ENCODE measurements at places on chromosomes 4 and X.
A peak's percentile ranks its signal among the peaks of the same experiment; 100 is the strongest.

GRCh38 chrX:127879585-127879984 lies 172.6 kb downstream of the ACTRT1 start:
- no peak for DNase-seq

DNA sequence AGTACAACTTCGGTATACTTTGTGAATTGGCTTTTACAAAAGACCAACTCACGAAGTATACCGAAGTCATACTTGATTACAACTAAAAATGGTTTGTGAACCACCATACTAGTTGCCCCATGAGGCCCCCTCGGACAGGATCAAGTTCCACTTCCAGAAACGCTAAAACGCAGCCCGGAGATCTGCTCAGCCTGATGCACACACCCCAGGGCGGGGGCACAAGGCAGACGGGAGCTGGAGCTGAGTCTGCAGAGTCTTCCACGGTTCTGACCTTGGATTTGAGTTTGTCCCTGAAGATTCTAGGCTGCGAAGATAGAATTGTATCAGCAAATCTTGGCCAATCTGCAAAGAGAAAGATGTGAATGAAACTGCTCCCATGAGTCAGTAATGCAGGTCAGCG lies 118.1 kb downstream of the SORCS2 start:
- no peak for DNase-seq

- peak; percentile 45 for DNase-seq
Observed at GRCh38 chrX:12770440-12770839, 20.8 kb upstream of the PRPS2 start.

GRCh38 chrX:96181605-96182004 lies 503.0 kb upstream of the DIAPH2 start:
- DNase-seq = no peak

GRCh38 chr4:166014411-166014810 lies 141.4 kb downstream of the TLL1 start:
- DNase-seq = no peak

DNA sequence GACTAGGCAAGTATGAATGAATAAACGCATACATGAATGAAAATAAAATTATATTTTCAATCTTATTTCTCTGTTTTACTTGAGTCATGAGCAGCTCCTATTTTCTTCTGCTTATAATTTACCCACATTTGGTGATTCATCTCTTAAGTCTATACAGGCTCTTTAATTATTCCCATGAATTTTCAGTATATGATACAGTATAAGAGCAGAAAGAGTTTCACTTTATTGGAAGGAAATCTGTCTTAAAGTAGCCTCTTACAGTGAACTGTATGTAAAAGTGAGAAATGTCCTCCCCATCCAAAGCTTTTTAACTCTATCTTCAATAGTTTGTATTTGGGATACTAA lies 50.8 kb downstream of the TMEM165 start:
- DNase-seq = no peak

GRCh38 chrX:133538148-133538547 lies 122.9 kb upstream of the GPC4 start:
- peak; percentile 12 for DNase-seq

- DNase-seq = peak; percentile 97
Observed at GRCh38 chr4:11326021-11326420, 102.7 kb downstream of the HS3ST1 start.

Data from DMS53 (cell line).